ENCODE measurements at places on chromosomes 1 and 21. TPM values are rescaled to one million over a fixed set of nuclear protein-coding genes. Genes with fewer than 3 reads are reported as not detected.

AVPR1B gene
- total RNA-seq: not detected

RHBG gene
- not detected for total RNA-seq

SERINC2 gene
- total RNA-seq: 1.2 TPM

C4BPA gene
- total RNA-seq: 0.18 TPM

VANGL2 gene
- total RNA-seq: 3.4 TPM

GBP7 gene
- not detected for total RNA-seq

DYNLT5 gene
- total RNA-seq: not detected

RNF207 gene
- 21.7 TPM for total RNA-seq

OR2T33 gene
- total RNA-seq: 0.27 TPM

BARHL2 gene
- 0.11 TPM for total RNA-seq

VAV3 gene
- total RNA-seq: not detected

KRTAP21-2 gene
- total RNA-seq: not detected

UMODL1 gene
- not detected for total RNA-seq

SLC2A5 gene
- 0.04 TPM for total RNA-seq

KRTAP12-2 gene
- total RNA-seq: not detected

TTC34 gene
- total RNA-seq: 0.31 TPM

CFAP74 gene
- total RNA-seq: not detected

TDRKH gene
- total RNA-seq: 11.4 TPM

MX2 gene
- total RNA-seq: 1.0 TPM

SPRR3 gene
- total RNA-seq: not detected

SPRR5 gene
- not detected for total RNA-seq

SHE gene
- total RNA-seq: not detected

CYP4X1 gene
- not detected for total RNA-seq

CCDC185 gene
- not detected for total RNA-seq

ABCG1 gene
- 0.09 TPM for total RNA-seq

AMY2A gene
- total RNA-seq: 0.33 TPM

PCP4 gene
- not detected for total RNA-seq

SH3D21 gene
- total RNA-seq: 4.3 TPM
